CD4-positive, alpha-beta T cell treated with Interleukin-6 for 4 hours (primary cell): ENCODE measurements at places on chromosomes 3 and 15.

- no peak for DNase-seq
Observed at GRCh38 chr15:55742498-55742926, 440 bp downstream of the PRTG start.

GRCh38 chr15:46786590-46787285, 930.6 kb upstream of the SEMA6D start:
- no peak for DNase-seq

DNA sequence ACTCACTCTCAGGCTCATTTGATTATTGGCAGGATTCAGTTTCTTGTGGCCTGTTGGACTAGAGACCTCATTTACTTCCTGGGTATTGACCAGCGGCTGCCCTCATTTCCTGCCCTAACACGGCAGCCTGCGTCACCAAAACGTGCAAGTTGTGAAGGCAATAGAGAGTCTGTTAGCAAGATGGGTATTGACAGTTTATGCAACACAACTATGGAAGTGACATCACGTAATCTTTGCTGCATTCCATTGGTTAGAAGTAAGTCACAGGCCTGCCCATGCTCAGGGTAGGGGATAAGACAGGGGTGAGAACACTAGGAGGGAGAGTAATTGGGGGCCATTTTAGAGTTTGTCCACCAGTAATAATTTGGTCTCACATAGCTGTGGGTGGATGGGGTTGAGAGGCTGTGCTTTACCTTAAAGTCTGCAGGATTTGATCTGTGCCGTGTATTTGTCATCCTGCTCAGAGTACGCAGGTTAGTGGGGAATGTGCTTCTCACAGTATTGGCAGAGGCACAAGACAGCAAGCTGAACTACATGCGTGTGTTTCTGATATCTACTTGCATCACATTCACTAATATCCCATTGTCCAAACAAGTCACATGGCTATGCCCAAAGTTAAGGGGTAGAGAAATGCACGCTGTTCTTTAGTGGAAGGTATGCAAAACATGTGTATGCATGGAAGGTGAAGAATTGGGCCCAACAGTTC, 83.3 kb downstream of the EDEM1 start:
- no peak for DNase-seq

GRCh38 chr3:72174040-72174439, 389.1 kb upstream of the PROK2 start:
- no peak for DNase-seq

DNA sequence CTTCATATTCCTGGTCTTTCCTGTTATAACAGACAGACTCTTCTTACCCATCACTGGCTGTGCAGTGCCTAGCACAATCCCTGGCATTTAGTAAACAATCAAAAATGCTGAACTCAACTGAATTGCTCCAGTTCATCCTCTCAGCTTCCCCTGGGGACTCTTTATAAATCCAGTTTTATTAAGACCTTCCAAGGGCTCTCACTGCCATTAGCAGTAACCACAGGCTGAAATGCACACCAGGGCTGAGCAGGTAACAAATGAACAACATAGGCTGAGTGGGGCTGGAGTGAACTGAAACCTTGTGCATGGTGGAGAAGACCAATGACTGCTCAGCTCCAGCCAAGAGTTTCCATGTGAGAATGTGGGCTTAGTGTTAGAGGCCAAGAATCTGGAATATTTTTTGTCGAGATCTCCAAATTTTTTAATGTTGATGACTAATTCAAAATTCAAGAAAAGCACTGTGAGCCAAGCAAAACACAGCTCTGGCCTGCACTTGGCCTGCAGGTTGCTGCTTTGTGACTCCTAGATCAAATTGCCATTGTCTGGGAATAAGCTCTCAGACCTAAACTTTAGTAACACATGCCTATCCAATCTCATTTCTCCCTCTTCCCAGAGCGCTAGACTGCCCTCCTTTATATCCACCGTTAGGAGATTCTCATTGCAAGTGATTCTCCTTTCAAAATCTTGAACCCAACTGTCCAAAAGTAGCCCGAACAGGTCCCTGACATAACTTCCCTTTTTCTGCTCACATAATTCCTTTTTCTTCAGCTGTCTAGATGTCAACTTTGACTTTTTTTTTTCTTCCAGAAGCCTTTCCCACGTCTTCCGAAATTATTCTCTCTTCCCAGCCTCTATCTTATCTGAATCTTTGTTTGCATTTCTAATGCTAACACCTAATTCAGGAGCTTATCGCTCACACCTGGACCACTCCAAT, 7.4 kb downstream of the SQOR start:
- DNase-seq = no peak

GRCh38 chr3:41243183-41243582, 43.9 kb downstream of the CTNNB1 start:
- DNase-seq = no peak

DNA sequence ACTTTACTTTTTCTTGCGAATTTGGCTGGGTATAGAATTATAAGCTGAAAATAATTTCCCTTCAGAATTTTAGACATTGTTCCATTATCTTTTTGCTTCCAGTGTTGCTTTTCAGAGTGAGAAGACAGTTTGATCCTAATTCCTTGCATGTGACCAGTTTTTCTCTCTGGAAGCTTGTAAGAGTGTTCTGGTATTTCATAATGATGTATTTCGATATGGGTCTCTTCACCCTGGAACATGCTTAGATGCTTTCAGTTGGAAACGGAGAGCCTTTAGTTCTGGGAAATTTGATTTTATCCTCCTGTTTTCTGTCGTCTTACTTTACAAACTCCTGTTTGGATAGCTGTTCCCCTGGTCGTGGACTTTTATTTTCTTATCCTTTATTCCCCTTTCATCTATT, 13.9 kb downstream of the ALPK3 start:
- DNase-seq = no peak

DNA sequence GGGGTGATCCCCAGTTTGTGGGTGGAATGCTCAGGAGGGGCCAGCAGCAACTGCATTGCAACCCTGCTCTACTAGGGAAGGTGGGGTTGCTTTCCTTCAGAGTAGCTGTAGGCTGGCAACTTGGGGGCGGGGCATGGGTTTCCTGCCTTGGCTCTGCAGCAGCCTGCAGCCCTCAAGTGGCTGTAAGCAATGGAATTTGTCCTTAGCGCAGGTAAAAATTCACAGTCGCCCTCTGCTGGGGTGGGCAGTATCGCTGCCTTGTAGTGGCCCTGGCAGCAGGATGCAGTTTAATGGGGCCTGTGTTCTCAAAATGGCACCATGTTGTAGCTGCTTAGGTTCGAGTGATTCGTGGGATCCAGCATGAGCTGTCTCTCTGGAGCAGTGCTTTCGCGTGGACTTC, 29.8 kb downstream of the STT3B start:
- peak; percentile 60 for DNase-seq

GRCh38 chr3:37766797-37767776, 94.6 kb upstream of the CTDSPL start:
- no peak for DNase-seq

DNA sequence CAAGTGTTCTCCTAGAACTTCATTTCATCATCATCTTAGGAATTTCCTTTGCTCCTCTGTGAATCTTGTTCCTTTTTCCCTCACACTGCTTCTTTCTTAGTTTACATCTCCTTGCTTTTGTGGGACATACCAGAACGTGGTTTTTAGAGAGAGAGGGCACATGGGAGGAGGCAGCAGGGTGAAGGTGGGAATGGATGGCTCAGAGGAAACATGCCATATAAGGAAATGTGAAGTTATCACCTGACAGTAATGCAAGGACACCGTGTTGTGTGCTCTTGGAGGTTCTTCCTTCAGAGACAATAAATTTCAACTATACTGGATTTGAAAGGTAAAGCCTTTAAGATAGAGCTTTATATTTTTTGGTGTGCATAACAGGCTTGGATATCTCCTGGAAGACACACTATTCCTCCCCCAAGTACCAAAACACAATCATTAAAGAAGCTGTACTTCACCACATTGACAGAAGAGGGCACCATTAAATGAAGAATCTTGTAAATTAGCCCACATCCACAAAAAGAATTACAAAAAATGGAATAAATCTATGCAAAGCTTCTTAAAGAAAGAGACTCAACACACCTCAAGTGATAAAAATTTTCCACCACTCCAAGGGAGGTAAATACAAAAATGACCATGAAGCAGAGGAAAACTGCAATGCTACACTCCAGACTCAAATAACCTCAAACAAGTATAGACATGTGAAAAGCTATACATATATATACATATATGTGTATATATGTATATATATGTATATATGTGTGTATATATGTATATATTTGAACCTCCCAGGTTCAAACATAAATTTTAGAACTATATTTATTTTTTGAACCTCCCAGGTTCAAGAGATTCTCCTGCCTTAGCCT, 26.1 kb downstream of the RPL39L start:
- DNase-seq = no peak

DNA sequence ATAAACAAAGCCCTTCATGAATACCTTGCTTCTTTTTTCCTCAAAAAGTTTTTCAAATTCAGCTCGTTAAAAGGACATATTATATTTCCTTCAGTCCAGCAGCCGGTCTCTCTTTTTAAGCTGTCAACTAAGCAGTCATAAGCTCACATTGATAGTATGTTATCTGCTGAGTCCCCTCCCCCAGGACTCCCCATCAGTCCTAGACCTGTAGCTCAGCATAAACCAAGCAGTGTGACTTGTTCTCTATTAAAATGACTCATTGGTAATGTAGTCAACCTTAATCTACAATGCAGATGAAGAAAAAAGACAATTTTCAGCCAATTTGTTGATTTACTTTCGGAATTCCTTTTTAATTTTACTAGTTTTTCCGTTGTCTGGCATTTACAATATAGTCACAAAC, 483.8 kb downstream of the MECOM start:
- no peak for DNase-seq

DNA sequence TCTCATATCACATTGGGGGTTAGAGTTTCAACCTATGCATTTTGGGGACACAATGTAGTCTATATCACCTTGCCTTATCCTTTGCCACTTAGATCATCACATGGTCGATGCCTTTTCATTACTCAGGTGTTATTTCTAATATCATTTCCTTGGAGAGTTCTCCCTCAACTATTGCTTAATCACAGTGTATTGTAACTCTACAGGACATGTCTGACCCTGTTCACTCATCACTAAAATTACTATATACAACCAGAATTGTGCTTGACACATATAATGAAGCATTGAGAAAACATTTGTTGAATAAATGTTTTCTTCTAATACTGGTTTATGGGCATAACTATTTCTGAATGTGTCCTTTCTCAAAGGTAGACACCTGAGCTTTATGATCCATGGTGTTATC, 207.4 kb downstream of the EPHA6 start:
- no peak for DNase-seq

GRCh38 chr3:185789134-185789533, 35.7 kb downstream of the IGF2BP2 start:
- DNase-seq = no peak

- DNase-seq = peak; percentile 25
Observed at GRCh38 chr15:78076231-78077052, 1.1 kb downstream of the TBC1D2B start.

GRCh38 chr15:57505949-57506391, 85.7 kb upstream of the MYZAP start:
- no peak for DNase-seq

GRCh38 chr3:135082706-135083105, 287.6 kb downstream of the EPHB1 start:
- DNase-seq = no peak
